ENCODE measurements at places on chromosomes 12 and 14.
A peak's percentile ranks its signal among the peaks of the same experiment; 100 is the strongest.

- DNase-seq = no peak
These were observed 165.7 kb upstream of the RBM19 start for GRCh38 chr12:114131824-114132223.

DNA sequence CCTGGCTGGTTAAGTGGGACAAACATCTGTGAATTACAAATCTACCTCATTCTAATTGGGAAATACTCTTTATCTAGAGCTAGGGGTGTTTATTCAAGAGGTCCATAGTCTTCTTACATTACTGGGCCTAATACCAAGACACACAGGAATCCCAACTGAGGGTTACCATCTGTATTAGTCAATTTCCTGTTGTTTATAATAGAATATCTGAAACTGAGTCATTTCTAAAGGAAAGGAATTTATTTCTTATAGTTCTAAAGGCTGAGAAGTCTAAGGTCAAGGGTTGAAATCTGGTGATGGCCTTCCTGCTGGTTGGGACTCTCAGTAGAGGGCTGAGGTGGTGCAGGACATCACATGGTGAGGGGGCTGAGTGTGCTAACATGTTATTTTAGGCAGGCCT lies 36.0 kb downstream of the RTRAF start:
- DNase-seq = no peak

DNA sequence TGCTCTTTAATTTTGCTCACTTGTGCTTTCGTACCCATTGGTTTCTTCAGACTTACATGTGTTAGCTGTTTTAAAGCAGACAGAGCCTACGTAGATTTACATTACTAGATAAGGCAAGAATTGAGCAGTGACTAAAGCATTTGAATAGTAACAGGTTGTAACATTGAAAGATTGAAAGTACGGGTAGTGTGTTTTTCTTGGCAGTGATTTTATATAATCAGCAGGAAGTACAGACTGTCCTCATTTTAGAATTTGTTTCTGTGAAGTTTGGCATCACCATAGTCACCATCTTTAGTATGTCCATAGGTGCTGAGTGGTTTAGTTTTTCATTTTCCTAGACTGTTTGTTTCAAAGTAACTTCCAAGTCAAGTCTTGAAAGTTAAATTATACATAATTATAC lies 14.0 kb downstream of the RTRAF start:
- DNase-seq = no peak

- no peak for DNase-seq
These were observed 196.9 kb upstream of the BTG1 start for GRCh38 chr12:92342574-92342973.

- DNase-seq = no peak
These were observed 178.0 kb downstream of the FOXN3 start for GRCh38 chr14:89239023-89239422.

DNA sequence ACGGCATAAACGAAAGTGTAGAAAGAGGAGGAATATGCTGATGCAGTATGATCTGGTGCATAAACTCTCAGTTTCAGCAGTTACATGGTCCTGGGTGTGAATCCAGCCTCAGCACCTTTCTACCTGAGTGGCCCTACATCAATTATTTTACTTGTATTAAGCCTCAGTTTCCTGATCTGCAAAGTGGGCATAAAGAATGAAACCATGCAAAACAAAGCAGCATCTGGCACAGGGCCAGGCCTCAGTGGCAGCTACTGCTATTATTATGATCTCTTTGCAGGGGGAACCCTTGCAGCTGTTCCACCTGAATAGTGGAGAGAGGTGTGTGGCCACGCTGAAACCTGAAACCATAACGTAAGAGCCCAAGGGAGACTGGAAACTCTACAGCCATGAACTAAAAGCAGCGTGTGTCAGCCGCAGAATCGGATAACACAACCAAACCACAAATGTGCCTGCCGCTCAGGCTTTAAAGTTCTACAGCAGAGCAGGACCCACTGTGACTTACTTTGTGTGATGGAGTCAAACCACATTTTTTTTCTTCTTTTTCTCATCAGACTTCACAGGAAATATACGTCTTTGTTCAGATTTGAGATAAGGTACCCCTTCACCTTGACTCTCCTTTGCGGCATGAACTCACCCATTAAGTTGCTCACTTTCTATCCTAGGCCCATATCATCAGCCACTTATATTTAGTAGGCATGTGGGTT lies 29.2 kb upstream of the FOS start:
- DNase-seq = peak; percentile 71

GRCh38 chr12:94284859-94285258 lies 136.5 kb downstream of the PLXNC1 start:
- DNase-seq = peak; percentile 9

- DNase-seq = no peak
These were observed 44.1 kb upstream of the KCNJ8 start for GRCh38 chr12:21818627-21819026.

GRCh38 chr12:131872154-131873051 lies 22.0 kb upstream of the ULK1 start:
- DNase-seq = no peak

DNA sequence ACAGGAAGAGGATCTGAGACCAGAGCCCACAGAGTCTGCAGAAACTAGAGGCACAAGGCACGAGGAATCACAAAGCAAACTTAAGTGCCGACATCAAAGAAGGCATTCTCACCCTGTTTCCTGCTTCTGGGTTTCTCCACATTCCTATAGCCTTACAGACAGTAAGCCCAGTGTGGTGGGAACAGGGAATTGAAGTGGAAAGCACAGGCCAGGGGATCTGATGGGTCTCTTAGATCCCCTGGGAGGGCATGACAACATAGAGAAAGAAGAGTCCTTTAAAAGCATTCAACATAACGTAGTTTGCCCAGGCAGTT lies 75.6 kb upstream of the FRMD6 start:
- DNase-seq = no peak

All from hematopoietic multipotent progenitor cell treated with erythropoietin and hydrocortisone succinate and interleukin-3 and kit ligand, for 8 days (in vitro differentiated cells).